ENCODE measurements at places on chromosomes 6 and 20. TPM values are rescaled to one million over a fixed set of nuclear protein-coding genes. Genes with fewer than 3 reads are reported as not detected.

RAET1L gene
- not detected for total RNA-seq

DNA sequence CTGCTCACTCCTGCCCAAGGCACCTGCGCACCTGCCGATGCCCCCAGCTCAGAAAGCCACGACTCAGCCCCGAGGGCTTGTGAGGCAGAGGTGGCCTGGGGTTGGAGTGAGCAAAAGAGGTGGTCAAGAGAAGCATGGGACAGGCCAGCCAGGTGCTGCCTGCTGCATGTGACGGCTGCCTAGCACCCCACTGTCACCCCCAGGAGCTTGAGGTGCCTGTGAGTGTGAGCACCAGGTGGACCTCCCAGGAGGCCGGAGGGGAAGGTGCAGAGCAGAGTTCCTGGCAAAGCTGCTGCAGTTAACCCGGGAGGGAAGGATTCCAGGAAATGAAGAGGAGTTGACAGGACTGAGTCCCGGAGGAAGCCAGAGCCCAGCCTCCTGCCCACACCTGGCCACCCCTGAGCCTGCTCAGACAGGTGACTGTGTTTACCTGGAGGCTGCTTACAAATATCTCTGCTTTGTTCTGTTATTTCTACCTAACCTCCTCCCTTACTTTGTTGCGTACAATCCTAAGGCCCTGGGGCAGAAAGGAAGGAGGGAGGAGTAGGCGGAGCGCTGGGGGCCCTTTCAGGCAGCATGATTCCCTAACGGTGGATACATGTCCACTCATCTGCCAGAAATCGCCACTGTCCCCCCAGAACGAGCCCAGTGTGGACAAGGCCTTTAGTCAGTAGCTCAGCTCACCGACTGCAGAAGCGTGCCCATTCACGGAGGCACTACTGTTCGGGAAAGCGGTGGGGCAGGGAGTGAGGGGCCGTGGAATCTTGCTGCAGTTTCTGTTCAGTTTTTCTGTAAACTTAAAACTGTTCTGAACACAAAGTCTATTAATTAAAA lies 87.5 kb upstream of the MPC1 start:
- DNase-seq: no peak

DNA sequence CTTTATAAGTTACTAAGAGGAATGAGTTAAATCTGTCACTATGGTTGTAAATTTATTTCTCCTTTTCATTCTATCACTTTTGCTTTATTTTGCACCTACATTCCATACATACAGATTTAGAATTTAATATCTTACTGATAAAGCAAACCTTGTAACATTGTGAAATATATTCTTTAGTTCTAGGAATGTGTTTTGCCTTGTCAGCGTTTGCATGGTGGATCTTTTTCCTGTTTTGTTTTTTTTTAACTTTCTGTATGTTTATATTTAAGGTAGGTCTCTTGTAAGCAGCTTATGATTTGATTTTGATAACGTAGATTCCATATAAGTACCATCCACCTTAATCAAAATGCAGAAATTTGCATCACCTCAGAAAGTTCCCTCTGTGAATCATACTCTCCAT lies 16.4 kb downstream of the RAB22A start:
- DNase-seq: no peak

GRCh38 chr6:118708055-118708454 lies 56.7 kb upstream of the CEP85L start:
- DNase-seq: no peak

DNA sequence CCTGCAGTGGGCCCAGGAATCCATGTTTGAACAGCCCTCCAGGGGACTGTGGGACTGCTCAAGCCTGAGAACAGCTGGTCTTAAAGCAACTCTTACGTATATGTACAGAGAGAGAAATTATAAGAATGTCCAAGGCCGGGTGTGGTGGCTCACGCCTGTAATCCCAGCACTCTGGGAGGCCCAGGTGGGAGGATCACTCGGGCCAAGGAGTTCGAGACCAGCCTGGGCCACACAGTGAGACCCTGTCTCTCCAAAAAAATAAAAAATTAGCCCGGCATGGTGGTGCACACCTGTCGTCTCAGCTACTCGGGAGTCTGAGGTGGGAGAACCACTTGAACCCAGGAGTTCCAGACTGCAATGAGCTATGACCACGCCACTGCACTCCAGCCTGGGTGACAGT lies 134.0 kb downstream of the DTNBP1 start:
- DNase-seq: no peak
